SK-N-SH treated with all-trans-retinoic acid at 6 μM for 48 hours (cell line): ENCODE measurements at places on chromosomes 2 and 18.

DNA sequence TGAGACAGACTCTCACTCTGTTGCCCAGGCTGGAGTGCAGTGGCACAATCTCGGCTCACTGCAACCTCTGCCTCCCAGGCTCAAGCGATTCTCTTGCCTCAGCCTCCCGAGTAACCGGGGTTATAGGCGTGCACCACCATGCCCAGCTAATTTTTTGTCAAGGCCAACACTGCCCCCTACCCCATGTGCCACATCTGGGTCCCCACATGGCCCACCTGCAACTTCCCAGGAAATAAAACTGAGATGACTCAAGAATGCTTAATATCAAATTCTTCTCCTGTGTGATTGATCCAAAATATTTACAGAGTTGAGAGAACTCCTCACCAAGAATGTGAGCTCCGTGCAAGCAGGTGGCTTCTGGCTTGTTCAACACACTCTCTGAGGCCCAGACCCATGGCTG lies 9.1 kb downstream of the AP1S3 start:
- no peak for ATAC-seq

- ATAC-seq: no peak
Observed at GRCh38 chr18:12154361-12154760, 60.7 kb downstream of the ANKRD62 start.

DNA sequence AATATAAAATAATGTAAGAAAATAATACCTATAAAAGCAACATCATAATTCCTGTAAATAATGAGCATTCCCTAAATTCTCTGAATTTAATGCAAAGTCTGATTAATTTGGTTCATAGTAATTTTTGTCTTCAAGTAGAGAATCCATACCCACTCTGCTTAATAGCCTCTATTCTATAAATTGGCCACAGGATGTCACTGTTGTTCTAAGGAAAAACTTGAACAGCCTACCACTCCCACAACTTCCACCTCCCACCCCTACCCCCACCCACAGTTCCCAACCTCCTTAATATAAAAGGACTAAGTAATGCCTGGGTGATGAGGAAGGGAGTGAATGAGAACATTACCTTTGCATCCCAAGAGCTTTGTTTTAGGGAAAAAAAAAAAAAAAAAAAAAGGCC lies 27.2 kb upstream of the BBS5 start:
- ATAC-seq: peak; percentile 91

DNA sequence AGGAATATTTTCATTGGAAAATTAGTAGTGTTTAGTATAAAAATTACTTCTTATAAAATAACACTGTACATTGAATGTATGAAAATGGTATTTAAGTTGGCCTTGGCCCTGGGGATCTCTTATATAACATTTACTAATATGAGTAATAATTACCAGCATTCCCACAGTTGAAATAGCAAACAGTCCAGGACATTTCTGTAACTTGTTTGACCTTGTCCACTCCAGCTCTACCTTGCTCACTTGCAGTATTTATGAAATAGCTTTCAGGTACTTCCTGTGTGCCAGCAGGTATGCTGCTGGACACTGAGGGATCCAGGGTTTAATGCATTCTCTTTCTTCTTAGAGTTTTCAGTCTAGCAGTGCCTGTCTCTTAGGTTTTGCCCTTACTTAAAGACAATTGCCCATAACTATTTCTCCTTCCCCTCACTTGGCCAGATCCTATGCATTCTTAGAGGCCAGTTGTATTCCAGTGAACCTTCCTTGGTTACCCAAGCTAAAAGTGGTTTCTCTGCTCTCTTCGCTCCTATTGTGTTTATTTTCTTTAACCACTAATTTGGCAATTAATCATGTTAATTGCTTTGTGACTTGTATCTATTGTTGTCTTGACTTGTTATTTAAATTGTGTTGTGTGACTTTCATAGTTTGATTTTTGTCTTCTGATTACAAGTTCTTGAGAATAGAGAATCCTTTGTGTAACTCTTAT lies 25.9 kb downstream of the BABAM2 start:
- no peak for ATAC-seq

GRCh38 chr2:40101131-40101575 lies 322.1 kb upstream of the THUMPD2 start:
- peak; percentile 67 for ATAC-seq

DNA sequence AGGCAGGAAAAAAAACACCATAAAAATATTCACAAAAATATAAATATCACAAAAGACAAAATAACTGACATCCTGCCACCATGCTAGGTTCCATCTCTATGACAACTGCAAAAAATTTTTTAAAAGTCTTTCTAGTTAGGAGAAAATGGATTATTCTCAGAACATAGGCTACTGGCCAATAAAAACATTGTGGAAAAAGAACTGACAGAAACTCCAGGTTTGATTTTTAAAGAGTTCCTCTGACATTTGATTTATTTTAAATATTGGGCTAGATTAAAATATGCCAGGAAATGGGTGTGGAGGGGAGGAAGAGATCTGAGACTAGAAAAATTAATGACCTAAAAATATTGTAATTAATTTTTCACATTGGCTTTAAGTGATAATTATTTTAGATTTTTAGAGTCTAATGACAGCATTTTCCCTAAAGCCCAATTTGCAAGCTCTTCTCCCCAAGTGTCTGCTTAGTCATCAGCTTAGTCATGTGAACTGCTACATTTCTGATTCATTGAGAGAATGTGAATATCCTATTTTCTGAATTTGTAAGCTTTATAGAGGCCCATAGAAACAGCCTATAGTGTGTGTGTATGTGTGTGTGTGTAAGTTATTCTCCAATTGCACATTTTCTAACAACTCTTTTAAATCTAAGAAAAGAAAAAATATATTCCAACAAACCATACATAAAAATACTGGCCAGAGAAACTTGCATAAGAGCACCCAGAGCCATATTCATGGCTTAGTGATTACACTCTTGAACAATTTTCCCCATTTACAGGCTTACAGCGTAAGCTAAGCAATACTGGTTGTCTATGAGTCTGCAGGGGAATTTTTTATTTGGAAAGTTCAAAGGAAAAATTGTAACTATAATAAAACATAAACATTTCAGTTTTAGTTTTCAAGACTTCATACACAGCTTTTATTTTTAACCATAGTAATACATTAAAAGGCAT lies 48.4 kb downstream of the TMEFF2 start:
- ATAC-seq: peak; percentile 58; the same call in 2 of the 3 replicates

- no peak; the same call in 2 of the 3 replicates for ATAC-seq
Observed at GRCh38 chr2:236871500-236872001, 214.1 kb upstream of the COPS8 start.

DNA sequence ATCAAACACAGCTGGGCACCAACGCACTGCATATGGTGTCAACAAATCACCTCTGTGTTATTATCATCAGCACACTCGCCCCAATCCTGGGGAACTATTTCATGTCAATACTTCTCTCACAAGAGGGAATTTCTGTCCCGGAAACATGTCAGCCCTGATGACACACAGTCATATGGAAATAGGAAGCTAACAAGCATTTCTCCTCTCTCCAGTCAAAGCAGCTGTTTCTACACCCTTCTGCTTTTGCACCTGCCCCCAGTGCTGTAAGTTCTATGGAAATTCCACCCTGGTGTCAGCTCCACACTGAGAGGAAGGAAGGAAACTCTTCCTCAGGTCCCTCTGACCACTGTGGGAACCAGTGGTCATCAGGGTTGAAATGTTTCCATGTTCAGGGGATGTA lies 447.6 kb upstream of the ID2 start:
- ATAC-seq: no peak

DNA sequence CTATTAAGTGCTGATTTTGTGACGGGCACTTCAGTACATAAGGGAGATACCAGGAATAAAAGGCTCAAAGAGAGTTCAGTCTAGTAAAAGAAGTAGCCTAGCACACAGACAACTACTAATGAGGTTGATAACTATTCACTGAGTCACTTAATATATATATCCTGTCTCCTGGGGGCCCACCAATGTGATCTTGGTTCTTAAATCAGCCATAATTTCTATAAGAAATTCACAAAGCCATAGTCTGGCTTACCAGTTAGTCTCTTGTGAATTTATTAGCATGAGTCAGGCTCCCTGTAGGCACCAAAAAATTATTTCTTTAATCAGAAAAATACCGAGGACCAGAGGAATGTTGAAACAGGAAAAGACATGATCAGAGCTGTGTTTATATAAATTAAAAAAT lies 10.4 kb downstream of the KCNE4 start:
- ATAC-seq: peak; percentile 83

GRCh38 chr2:85390941-85391669 lies 19.1 kb downstream of the CAPG start:
- peak; percentile 74 for ATAC-seq

- no peak for ATAC-seq
Observed at GRCh38 chr2:130387804-130388203, 31.9 kb downstream of the PTPN18 start.

- peak; percentile 86 for ATAC-seq
Observed at GRCh38 chr18:12726774-12727550, 24.1 kb downstream of the PSMG2 start.

DNA sequence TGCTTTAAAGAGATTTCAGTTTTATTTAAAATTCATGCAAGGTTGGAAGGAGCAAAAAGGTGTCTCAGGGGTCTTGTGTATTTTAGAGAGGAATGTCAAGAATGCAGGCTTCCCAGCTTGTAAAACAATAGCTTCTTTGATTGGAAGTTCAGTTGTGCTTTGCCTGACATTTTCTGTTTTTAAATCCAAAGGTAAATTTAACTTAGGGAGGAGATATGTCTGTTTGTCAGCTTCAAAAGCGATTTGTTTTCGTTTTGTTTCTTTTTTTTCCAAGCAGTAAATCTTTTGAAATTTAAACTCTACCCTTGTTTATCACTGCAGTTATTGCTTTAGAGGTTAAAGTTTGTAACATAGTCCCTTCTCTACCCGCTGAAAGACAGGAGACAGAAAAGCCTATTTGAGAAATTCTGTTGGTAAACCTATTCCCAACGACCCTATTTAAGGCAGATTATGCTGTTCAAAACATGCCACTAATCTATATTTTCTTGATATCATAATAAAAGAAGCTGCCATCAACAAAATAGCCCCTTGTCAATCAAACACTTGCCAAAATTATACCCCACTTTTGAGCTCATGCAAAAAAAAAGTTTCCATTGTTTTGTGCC lies 639.6 kb downstream of the IRS1 start:
- no peak for ATAC-seq

- ATAC-seq: no peak
Observed at GRCh38 chr18:48624856-48625255, 86.0 kb downstream of the CTIF start.

DNA sequence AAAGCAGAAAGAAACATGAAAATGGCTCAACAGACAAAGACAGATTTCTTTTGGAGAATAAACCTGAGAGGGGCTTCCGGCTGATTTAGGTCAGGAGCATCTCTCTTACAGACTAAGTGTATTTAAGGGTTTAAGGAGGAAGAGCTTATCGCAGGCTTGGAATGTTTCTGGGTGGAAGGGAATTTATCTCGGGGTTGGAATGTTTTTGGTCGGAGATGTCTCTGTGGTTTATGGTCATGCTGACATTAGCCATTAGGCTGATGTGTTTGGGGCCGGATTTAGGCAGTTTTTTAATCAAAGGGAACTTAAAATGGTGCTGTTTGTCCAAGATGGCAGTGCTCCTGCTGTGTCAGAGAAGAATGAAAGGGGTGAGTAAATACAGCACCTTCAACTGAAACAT lies 14.4 kb upstream of the PSMA8 start:
- no peak for ATAC-seq

DNA sequence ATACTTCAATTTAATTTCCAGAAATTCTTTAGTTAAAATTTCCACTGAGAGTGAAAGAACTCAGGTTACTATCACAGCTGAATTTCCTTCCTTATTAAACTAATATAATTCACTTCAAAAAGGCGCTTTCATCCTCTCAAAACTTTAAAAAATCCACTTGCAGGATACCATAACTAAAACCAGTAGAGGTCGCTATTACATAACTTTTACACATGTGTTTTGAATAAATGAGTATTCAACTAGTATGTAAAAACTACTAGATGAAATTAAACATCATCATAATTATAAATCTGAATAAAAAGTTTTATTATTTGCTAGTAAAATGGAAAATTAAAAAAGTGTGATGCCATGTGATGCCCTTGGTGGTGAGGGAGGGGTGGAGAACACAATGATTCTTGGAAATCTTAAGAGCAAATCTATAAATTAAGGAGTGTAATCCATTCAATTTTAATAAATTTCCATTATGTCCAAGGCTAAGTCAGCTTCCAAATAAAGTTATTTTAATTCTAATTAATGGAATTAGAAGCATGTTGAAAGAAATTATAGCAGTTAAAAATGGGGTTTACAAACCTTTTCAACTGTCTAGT lies 61.4 kb downstream of the SOS1 start:
- peak; percentile 72 for ATAC-seq
